ENCODE measurements at places on chromosomes 3 and 15. TPM values are rescaled to one million over a fixed set of nuclear protein-coding genes. Genes with fewer than 3 reads are reported as not detected.

Gene INSYN1
- 2.5 TPM for total RNA-seq

Gene RPL29
- 896 TPM for total RNA-seq

Gene IL5RA
- total RNA-seq, result under 0.01 TPM

Gene GNAT1
- not detected for total RNA-seq

Gene DNAJB11
- total RNA-seq, result 21.9 TPM

Gene GRAMD1C
- total RNA-seq, result 6.8 TPM

Gene GXYLT2
- 24.1 TPM for total RNA-seq

Gene MST1R
- 0.86 TPM for total RNA-seq

Gene NMNAT3
- total RNA-seq, result 0.60 TPM

Gene SLC12A1
- total RNA-seq, result not detected

Gene NANOGP8
- not detected for total RNA-seq

Gene HHATL
- total RNA-seq, result not detected

Gene SKOR1
- total RNA-seq, result 0.16 TPM

Gene CCK
- 43.5 TPM for total RNA-seq

Measured in bronchial smooth muscle cell (primary cell).